ENCODE measurements at places on chromosomes 3 and 15.
A peak's percentile ranks its signal among the peaks of the same experiment; 100 is the strongest.

DNA sequence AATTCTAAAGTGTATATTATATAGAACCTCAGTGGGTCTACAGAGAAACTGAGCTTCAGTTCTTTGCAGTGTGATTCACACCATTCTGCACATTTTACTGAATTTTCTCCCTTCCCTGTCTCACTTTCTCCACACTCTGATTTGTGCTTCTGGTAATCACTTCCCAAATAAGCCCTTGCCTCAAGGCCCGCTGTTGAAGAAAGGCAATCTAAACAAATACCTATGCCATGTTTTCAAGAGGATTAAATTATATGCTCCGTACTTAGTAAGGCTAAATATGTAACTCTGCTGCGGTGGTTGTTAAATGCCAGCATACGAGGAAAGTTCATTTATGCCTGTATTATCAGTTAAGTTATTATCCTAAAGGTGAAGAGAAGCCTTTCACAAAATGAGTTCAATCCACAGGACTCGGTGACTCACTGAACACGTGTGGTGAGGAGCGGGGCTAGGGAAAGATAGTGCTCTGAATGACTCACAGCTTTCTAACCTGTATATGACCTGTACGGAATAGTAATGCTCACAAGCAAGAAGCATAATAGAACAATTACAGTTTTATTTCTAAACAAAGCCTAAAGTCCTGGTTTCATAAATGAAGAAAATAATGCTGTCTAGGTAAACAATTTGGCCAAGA lies 25.1 kb downstream of the CNTN6 start:
- DNase-seq, result peak; percentile 21

DNA sequence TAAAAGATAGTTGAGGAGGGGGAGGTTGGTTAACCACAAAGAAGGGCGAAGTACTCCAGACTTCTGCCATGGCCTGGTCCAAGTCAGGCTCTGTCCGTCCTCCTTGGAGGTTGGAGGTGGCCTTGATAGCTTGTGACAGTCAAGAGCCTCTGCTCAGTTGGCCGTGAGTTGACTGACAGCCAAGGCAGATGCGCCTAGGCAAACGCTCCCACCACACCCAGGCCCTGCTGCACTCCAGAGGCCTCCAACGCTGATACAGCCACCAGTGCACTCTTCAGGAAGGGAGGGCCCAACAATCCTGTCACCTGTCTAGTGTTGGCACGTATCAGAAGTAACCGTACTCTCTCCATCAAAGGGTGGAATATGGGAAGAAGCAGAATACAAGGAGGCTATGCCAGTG lies 9.3 kb downstream of the RBPMS2 start:
- no peak for DNase-seq

DNA sequence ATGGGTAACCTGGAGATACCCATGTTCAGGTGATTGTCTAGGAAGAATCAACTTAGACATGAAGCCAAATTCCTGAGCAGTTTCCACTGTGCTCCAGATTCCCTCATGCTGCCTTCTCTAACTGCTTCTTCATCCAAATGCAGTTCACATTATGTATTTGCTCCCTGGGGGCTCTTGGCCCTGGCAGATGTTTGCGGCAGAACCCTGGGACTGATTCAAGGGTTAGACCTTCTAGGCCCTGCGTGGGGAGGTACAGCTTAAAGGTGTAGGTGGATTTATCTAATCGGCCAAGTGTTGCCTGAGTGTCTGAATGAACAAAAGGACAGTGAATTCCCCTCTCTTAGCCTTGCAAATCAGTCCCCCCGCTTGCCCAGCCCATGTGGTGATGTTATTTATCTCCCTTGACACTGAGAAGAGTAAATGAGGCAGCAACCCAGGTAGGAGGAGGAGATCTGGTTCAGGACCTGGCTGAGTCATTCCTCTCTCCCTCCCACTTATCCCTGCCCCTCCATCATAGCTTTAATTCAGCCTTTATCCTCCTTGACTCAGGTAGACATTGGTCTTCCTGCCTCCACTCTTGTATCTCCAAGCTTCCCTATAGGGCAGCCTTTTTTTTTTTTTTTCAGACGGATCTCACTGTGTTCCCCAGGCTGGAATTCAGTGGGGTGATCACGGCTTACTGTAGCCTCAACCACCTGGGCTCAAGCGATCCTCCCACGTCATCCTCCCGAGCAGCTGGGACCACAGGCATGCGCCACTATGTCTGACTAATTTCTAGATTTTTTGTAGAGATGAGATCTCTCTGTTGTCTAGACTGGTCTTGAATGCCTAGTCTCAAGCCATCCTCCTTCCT lies 54.8 kb downstream of the MAGEF1 start:
- peak; percentile 88 for DNase-seq

- peak; percentile 77 for DNase-seq
Observed at GRCh38 chr3:18237251-18238005, 187.7 kb downstream of the SATB1 start.

Measured in NCI-H69 (cell line).